ENCODE measurements at places on chromosomes 12 and 14.

GRCh38 chr14:104428333-104428851 lies 151.2 kb upstream of the C14orf180 start:
- no peak for DNase-seq

DNA sequence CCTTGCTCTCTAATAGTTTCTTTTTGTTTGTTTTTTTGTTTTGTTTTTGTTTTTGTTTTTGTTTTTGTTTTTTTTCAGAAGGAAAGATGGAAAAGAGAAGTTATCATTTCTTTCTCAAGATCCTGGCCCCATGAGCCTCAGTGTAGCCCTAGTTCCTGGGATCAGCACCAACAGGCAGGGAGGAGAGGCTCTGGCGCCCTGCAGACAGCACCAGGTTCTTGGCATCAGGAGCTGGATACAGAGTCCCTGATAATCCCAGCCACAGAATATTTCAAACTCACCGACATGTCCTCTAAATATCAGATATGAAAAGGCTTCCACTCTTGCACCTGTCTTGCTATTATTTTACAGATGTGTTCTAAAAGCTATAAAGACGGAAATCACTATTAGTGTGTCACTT lies 52.7 kb downstream of the FOXN3 start:
- no peak for DNase-seq

- DNase-seq, result no peak
These were observed 216.1 kb downstream of the MSRB3 start for GRCh38 chr12:65494537-65494936.

GRCh38 chr14:25118671-25119070 lies 68.7 kb upstream of the STXBP6 start:
- DNase-seq, result no peak

DNA sequence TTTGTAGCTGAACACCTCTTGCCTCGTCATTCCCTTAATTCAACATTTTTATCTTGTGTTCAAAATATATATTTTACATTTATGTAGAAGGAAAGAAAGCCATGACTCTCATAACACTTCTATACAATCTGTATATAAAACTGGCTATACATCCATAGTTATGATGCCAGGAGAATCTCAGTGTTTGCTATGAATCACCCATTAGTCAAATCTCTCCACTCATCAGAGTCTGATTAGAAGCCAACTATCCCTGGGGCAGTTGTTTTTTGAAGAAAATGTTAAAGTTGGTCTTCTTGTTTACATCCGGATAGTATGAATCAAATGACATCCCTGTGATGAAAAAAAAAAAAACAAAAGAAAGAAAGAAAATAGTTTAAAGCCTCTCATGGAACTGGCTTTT lies 503.9 kb downstream of the NELL2 start:
- DNase-seq, result no peak

DNA sequence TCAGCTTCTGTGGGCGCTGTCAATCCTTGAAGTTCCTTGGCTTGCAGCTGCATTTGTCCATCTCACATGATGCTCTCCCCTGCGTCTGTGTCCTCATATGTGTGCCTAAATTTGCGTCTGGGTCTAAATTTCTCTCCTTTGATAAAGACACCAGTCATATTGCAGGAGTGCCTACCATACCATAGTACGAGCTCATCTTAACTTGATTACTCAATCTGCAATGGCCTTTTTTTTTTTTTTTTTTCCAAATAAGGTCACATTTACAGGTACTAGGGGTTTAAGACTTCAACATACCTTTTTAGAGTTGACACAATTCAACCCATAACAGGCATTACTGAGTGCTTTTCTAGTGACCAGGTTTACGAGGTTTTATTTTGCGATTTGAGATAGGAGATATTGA lies 233.3 kb upstream of the TBX3 start:
- no peak for DNase-seq

- DNase-seq, result no peak
These were observed 47.3 kb downstream of the PRKAB1 start for GRCh38 chr12:119715268-119715620.

DNA sequence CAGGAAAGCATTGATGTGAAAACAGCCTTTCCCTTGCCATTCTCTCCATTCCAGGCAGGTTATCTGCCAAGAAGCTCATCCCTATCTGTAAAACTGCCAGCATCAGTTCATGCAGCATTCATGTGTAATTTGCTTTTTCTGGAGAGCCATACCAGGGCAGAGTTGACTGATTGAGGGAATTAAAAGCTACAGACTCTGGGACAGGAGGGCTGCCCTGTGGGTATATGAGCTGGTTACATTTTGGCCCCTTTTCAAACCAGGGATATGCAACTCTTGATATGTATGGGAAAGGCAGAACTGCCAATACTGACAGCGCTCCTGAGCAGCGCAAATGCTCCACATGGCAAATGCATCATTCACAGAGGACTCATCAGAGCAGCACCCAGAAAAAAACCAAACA lies 53.7 kb downstream of the SYT1 start:
- no peak for DNase-seq

- no peak for DNase-seq
These were observed 44.2 kb downstream of the LTBP2 start for GRCh38 chr14:74567646-74568379.

DNA sequence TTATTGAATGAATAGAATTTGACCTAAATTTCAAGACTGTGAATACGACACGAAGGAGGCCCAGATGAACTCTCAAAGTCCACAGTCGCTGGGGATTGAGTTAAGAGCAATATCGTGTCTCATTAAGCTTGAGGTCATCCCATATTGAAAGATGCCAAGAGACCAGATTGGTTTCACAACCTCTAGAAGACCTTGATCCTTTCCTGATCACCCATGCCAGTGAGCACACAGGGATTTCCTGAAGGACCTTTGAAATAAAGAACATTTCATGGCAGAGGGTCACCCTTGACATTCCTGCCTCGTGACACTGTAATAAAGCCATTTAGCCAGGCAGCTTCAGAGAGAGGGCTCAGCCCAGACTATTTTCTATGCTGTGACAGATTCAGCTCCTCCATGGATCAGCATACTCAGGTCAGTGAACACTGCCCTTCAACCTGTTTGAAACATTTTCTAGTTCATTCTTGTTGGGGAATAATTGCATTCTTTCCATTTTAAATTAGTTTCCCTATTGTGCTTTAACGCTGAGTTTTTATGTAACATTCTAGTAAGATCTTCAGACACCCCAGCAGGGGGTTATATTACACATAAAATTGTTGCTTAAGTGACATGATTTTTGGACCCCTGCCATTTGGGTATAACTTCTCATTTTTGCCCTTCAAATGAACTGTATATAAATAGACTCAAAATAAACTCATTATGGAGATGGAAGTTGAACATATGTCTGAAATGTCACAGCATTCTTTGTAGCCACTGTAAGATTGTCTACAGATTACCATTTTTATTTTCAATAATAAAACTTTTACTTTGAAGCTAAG lies 213.2 kb downstream of the C12orf50 start:
- DNase-seq, result no peak

DNA sequence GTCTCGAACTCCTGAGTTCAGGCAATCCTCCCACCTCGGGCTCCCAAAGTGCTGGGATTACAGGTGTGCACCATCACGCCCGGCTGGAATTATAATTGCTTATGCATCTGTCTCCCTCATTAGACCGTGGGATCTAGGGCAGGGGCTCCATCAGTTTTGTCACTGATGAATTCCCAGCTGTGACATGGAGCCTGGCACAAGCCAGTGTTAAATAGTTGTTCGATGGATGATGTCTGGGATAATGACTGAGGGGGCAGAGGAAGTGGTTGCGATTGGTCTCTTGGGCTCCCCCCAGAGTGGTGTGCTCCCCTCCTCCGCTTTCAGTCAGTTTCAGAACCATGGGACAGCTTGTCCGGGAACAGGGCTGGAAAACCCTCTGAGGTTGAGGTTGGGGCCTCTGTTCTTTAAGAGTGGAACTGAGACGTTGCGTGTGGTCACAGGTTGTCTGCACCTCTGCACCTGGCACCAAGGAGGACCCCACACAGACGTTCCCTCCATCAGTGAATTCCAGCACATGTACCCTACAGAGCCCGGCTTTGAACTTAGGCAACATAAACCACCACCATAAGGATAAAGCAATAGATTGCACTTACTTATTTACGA lies 30.8 kb upstream of the BATF start:
- no peak for DNase-seq

Measured in activated T-helper 1 cell treated with anti-CD3 and anti-CD28 coated beads, Interleukin-2, amount 50 U/mL, for 16 hours (primary cell).